ENCODE measurements at places on chromosomes 6 and 20. TPM values are rescaled to one million over a fixed set of nuclear protein-coding genes. Genes with fewer than 3 reads are reported as not detected.

NNAT gene
- total RNA-seq, result 0.47 TPM

ADISSP gene
- total RNA-seq, result 39.9 TPM

DEFB125 gene
- total RNA-seq, result not detected

DLL1 gene
- total RNA-seq, result not detected

HLA-DQB1 gene
- not detected for total RNA-seq

SOX18 gene
- total RNA-seq, result 0.58 TPM

TMEM244 gene
- total RNA-seq, result not detected

FKBP1A gene
- 124 TPM for total RNA-seq

BMP5 gene
- total RNA-seq, result not detected

GTPBP2 gene
- total RNA-seq, result 35.7 TPM

LTA gene
- not detected for total RNA-seq

VGLL2 gene
- not detected for total RNA-seq

KIF25 gene
- total RNA-seq, result not detected

NR2E1 gene
- not detected for total RNA-seq

MCHR2 gene
- total RNA-seq, result not detected

SLC2A10 gene
- total RNA-seq, result 43.6 TPM

ADGRG6 gene
- total RNA-seq, result 12.1 TPM

SLC17A9 gene
- total RNA-seq, result 5.0 TPM

CALHM4 gene
- not detected for total RNA-seq

C6orf15 gene
- not detected for total RNA-seq

WFDC12 gene
- total RNA-seq, result not detected

MDC1 gene
- total RNA-seq, result 5.8 TPM

SNAP25 gene
- total RNA-seq, result 2.1 TPM

CDH22 gene
- total RNA-seq, result not detected

AVP gene
- total RNA-seq, result not detected

RIMS1 gene
- not detected for total RNA-seq

PTCRA gene
- total RNA-seq, result not detected

MDN1 gene
- total RNA-seq, result 10.5 TPM

GNAS-AS1 gene
- total RNA-seq, result not detected

TSPO2 gene
- not detected for total RNA-seq

PDYN gene
- total RNA-seq, result not detected

KHDRBS2 gene
- not detected for total RNA-seq

AGER gene
- total RNA-seq, result 0.82 TPM
